Central memory CD4-positive, alpha-beta T cell (primary cell): ENCODE measurements at places on chromosomes 3 and 15.

DNA sequence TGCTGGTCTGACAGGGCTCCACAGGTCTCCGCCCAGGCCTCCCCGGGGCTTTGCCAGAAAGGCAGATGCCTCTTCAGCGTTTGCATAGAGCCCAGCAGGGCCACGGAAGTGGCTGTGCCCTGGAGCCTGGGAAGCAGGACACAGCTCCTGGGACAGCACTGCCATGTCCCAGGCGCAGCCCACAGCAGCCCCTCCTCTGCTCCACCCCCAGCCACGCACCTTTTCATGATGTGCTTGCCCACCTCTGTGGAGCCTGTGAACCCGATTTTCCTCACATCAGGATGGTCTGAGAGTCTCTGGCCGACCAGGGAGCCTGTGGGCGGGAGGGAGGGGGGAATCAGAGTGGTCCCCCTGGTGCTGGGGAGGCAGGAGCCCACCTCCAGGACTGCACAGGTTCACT, 33.9 kb upstream of the SLC41A3 start:
- DNase-seq, result no peak

GRCh38 chr15:70420086-70420947, 322.6 kb upstream of the TLE3 start:
- no peak for DNase-seq

GRCh38 chr3:111366515-111366914, 175.5 kb upstream of the CD96 start:
- DNase-seq, result no peak

DNA sequence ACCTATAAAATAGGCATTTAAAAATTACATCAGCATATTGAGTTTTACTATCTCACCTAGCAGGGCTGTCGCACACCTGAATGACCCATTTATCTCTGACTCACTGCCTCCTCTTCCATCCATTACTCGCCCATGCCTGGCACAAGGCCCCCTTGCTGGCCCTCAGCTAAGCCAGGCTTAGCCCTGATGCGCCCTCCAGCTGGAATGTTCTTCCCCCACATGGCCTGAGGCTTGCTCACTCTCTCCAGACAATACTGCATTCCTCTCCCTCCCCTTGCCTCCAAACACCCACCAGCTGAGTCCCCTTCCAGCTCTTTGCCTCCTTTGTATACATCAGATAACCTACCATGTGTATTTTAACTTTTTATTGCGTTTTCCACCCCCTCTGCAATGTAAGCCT, 7.2 kb downstream of the SH3BP5 start:
- DNase-seq, result no peak

DNA sequence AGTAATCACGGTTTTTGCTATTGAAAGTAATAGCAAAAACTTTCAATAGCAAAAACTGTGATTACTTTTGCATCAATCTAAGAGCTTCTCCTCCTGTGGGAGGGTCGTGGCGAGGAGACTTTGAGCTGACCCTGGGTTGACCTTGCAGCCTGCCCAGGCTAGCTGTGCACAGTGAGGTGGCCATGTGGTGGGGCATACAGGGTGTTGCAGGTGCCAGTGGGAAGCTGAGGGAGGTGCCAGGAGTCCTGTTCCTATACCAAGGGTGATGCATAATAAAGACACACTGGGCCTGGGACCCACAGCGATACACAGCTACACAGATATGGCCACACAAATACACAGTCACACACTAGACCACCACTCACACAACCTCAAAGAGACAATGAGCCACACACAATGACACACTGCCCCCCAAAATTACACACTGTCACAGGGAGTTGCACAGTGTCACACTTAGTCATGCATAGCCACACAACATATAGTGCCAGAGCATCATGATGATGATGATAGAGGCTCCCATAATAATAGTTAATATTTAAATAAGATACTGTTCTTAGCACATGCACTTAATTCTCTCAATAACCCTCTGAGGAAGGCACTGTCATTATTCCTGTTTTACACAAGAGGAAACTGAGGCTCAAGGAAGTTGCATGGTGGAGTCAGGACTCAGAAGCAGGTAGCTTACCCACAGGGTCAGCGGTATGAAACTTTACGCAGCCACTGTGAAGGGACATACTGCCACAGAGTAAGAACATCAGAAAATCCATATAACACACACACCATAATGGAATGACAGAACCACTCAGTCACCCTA, 6.3 kb downstream of the PLCD1 start:
- DNase-seq, result no peak
